ENCODE measurements at places on chromosomes 2 and 18.

- DNase-seq, result no peak
Observed at GRCh38 chr2:171514908-171515582, 7.2 kb upstream of the CYBRD1 start.

GRCh38 chr2:65409045-65409444 lies 23.4 kb downstream of the SPRED2 start:
- DNase-seq, result no peak

DNA sequence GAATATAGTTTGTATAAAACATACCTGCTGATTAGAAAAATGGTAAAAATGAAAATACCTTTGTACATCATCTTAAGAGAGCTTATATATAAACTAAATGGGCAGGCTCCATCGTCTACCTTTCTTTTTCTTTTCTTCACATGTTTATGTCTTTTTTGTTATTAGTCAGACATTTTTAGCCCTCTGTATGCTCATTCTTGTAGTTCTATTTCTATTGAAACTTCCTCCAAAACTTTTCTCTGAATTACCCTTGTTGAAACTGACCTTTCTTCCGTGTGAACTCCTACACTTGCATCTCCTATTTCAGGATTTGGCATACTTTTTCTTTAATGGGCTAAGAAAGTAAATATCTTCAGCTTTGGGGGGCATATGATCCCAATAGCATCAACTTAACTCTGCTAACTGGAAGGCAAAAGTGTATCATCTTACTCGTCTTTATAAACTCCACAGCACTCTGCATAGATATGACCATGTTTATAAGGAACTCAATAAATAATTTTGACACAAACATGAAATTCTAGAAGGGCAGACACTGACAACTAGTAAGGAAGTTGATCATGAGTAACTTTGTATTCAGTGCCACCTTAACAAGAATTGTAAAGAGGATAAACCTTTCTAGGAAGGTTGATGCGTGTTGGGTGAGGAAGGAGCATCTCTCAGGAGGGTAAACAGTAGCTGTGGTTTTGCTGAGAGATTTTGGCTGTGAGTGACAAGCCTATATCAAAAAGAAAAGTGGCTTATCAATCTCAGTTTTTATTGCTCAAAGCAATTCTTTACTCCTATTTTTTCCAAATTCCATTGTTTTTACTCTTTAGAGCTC lies 127.6 kb downstream of the PIK3C3 start:
- no peak for DNase-seq

GRCh38 chr2:170530284-170530745 lies 184.8 kb upstream of the SP5 start:
- DNase-seq, result peak; percentile 97

DNA sequence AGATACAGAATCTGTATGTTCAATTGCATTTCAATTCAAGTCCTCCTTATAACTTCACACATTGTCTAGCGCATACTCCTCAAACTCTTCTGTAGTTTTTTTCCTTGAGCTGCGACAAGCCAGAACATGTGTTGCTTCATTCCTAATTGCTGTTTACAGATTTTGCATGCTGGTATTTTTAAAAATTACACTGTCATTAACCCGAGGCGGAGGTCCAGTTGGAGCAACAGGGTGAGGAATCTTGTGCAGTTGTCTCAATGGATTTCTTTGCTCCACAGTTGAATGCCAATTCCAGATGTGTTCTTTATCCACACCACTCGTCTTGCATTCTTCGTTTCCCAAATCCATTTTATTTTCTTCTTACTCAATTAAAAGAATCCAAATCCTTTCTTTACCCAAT lies 16.4 kb upstream of the SERPINB13 start:
- no peak for DNase-seq

DNA sequence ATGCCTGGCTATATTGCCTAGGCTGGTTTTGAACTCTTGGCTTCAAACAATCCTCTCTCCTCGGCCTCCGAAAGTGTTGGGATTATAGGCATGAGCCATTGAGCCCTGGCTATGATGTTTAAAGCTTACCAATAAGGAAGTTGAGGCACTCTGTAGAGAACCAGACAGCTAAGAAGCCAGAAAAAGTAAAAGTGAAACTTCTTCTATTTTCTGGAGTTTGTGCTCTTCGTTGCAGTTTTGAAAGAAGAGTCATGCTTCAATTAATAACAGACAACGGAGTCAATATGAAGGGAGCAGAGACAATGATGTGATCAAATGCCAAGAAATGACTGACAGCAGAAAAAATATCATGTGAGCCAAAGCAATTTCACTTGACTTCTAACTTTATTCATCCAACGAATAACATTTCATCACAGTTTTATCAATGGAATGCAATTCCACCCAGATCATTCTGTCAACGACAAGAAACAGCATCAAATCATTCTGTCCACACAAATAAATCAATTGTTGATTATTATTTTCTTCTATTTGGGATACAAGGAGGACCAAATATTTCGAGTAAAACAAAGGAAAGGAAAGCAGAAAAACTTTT lies 175.5 kb upstream of the CELF4 start:
- no peak for DNase-seq

GRCh38 chr2:121333834-121334558 lies 49.0 kb upstream of the TFCP2L1 start:
- DNase-seq, result no peak

GRCh38 chr18:76449111-76449453 lies 46.0 kb downstream of the ZNF516 start:
- no peak for DNase-seq

DNA sequence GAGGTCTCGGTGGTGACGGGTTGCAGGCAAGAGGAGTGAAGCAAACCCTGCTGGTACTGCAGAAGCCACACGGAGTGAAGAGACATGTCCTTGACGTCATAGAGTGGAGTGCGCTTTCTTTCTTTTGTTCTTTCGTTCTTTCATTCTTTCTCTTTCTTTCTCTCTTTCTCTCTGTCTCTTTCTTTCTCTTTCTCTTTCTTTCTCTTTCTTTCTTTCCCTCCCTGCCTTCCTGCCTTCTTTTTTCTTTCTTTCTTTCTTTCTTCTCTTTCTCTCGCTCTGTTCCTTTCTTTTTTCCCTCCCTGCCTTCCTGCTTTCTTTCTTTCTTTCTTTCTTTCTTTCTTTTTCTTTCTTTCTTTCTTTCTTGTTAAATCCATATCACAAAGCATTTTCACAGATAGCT lies 39.2 kb downstream of the LRRFIP1 start:
- DNase-seq, result no peak

GRCh38 chr2:173150963-173151362 lies 75.3 kb downstream of the MAP3K20 start:
- no peak for DNase-seq

- no peak for DNase-seq
Observed at GRCh38 chr2:218959761-218960308, 369 bp downstream of the CDK5R2 start.

DNA sequence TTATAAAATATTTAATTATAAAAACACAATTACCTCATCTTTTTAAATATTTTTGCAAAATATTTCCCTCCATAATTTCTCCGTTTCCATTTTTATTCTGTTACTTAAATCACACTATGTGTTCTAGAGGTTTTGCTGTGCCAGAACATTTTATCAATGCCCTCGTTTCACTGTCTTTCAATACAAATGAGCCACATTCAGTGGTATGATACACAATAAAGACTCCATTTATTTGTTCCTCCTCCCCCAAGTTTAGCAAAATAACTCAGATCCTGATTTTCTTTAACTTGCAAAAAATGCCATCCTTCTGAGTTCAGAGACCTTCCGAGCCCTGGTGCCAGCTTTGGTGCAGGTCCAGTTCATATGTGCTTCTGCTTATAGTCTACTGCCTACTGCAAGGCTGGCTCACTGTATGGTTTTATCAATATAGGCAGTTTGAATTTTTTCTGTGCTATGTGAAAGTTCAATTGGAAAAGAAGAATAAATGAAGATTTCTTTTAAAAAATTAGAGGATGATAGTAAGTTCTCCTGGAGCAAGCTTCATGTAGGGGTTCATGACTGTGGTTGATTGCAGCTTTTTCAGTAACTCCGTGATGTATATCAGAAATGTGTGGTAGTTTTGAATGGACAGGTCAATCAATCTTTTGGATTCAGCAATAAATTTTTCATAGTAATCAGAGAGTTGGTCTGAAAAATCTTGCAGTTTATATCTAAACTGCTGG lies 42.5 kb downstream of the APOB start:
- no peak for DNase-seq

DNA sequence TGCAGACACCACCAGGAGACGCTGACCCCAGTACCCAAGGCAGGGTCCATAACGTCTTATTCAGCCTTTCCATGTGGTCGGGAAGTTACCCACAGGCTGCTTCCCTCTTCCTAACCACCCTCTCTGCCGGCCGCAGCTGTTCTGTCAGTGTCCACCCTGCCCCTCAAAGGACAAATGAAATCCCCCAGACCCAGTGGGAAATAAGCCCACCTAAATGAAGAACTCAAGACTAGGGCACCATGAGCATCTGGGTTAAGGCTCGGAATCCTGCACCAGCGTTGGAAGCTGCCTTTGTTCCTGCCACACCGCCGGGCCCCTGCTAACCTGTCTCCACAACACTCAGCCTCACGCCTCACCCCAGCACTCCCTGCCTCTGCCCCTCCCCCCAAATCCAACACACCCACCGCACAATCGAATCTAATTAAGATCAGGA lies 21.7 kb downstream of the BCL11A start:
- no peak for DNase-seq

- no peak for DNase-seq
Observed at GRCh38 chr18:57209713-57210106, 62.8 kb downstream of the BOD1L2 start.

DNA sequence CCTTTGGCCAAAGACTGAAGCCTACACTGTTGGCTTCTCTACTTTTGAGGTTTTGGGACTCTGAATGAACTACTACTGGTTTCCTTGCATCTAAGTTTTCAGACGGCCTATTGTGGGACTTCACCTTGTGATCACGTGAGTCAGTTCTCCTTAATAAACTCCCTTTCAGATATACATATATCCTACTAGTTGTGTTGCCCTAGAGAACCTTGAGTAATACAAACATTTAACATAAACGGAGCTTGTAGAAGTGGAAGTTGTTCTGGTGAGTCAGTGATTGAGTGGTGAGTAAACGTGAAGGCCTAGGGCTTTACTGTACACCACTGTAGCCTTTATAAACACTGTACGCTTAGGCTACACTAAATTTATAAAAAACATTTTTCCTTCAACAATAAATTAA lies 107.2 kb upstream of the CDH2 start:
- DNase-seq, result no peak

DNA sequence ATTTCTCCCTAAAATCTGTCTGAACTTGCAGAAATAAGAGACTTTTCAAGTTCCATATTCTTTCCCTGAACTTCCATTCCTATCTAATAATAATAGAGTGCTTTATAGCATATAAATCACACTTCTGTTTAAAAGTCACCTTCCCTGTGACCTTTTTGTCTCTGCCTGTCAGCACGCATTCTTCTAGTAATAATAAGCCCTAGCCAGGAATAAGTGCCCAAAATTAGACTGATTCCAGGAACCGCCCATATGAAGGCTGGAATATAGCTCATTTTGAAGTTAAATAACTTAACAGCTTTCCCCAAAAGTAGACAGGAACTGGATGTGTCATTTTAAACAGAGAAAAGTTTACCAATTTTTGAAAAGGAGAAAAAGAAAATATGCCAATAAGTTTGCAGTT lies 576.5 kb downstream of the EPHA4 start:
- no peak for DNase-seq

GRCh38 chr2:19876751-19877150 lies 25.0 kb downstream of the TTC32 start:
- no peak for DNase-seq

GRCh38 chr18:56380685-56381084 lies 257.7 kb downstream of the TXNL1 start:
- no peak for DNase-seq

GRCh38 chr2:174612970-174613369 lies 15.4 kb upstream of the WIPF1 start:
- DNase-seq, result no peak

- DNase-seq, result no peak
Observed at GRCh38 chr2:173151671-173152401, 76.2 kb downstream of the MAP3K20 start.

DNA sequence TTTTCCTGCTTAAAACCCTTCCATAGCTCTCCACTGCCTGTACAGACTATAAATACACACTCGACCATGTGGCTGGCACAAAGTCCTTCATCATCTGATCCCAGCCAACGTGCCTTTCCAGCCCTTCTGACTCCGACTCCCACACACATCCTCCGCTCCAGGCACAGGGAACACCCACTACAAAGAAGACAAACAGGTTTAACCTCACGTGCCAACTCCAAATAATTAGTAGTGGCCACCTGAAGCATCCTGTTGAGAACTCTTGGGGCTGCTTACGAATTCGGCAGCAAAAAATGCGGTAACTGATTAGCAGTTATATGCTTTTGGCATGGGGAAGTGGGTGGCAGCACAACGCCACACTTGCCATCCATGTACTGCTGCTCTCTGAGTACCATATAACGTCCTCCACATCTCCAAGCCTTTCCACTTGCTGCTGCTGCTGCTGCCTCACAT lies 12.1 kb downstream of the SPIRE1 start:
- DNase-seq, result no peak

GRCh38 chr18:45386041-45386655 lies 229.1 kb upstream of the SLC14A2 start:
- DNase-seq, result peak; percentile 73

- DNase-seq, result no peak
Observed at GRCh38 chr2:128385365-128385764, 66.7 kb upstream of the HS6ST1 start.

DNA sequence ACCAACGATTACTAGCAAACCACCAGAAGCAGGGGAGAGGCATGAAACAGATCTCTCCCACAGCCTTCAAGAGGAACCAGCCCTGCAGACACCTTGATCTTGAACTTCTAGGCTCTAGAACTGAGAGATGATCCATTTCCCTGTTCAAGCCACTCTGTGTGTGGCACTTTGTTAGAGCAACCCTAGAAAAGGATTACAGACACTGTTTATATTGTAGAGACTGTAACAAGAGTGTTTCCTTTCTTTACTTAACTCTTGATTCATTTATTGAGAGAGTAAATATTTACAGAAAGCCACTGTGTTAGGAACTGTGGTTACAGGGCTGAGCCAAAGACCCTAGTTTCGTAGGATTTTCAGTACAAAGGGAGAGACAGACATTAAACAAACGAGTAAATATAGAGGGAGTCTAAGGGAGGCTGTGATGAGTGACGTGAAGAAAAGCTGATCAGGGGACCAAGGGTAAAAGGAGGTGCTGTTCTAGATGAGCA lies 10.9 kb downstream of the CCDC68 start:
- no peak for DNase-seq

GRCh38 chr2:30566631-30567030 lies 119.6 kb downstream of the LCLAT1 start:
- DNase-seq, result no peak

DNA sequence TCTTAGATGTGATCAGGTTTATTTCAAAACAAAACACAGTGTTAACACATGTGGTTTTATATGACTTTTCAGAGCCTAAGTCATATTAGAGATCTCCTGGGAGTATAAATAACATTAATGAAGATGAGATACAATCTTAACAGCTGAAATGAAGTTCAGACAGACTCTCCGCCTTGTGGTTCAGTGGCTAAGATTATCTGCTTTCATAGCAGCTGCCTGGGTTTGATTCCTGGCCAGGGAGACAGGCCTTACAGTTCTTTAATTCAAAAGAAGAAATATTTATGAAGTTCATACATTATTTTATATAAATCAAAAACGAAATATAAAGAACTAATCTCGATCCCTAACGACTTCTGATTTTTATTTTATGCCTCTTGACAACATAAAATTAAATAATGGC lies 35.2 kb upstream of the TTC32 start:
- DNase-seq, result no peak
